ENCODE measurements at places on chromosomes 5 and 9.

GRCh38 chr5:15234911-15235310, 265.1 kb upstream of the FBXL7 start:
- DNase-seq: no peak

DNA sequence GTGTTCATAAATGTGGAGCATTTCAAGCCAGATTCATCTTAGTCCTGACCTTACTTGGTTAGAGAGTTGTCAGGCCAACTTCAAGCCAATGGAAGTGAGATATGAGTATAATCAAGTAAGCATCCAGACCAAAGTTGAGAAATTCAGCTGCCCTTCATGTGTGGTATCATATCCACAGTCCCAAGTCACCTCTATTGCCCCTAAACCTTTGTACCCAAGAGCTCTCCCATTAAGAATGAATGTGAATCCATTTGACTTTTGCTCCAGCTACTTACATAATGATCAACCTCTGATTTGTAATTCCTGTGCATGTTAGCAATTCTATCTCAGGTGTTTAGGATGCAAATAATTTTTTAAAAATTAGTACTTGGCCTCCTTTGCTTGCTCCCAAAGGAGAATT, 342.7 kb downstream of the ADGRV1 start:
- no peak for DNase-seq

DNA sequence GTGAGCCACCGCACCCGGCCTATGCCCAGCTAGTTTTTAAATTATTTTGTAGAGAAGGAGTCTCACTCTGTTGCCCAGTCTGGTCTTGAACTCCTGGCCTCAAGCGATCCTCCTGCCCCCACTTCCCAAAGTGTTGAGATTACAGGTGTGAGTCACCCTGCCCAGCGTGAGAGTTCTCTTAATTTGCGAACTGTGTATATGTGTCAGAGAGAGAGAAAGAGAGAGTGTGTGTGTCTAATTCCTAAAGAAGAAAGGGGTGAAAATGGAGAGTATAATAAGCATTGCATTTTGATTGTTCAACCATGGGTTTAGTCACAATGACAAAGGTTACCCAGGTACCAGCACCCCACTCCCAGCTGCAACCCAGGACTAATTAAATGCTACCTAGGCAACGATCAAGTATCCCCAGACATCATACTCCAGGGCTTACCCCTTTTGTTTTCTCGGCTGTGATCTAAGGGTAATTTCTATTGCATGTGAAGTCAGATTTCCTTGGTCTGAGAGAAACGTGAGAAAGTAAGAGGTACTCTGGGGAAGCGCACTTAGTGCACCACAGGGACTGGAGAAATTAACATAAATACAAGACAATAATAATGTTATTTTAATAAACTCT, 16.6 kb downstream of the MAP1B start:
- DNase-seq: no peak

DNA sequence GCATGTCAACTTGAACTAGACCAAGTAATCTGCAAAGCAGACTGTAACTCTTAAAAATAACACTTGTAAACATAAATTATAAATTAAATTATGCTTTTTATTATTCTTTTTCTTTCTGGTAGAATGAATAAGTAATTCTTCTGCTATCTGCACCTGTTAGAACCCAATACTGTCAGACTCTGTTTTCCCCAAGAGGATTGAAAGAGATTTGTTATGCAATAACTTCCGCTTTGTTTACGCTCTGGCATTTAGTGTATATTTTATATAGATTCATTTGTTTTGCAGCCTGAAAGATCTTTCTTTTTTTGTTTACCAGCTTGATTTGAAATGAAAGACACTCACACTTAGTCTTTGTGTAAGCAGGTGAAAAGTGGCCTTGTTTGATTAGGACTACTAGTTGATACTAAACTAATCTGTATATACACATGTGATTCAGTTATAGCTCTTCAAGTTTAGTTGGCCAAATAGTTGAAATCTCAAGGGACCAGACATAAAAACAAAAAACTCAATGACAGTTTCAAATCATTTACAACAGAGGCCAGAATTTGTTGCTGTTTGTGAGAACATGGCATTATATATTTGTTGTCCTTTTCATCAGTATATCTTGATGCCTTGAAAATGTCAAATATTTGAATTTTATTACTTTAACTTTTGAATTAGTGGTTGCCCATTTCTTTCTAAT, 155.8 kb downstream of the PBX3 start:
- no peak for DNase-seq

DNA sequence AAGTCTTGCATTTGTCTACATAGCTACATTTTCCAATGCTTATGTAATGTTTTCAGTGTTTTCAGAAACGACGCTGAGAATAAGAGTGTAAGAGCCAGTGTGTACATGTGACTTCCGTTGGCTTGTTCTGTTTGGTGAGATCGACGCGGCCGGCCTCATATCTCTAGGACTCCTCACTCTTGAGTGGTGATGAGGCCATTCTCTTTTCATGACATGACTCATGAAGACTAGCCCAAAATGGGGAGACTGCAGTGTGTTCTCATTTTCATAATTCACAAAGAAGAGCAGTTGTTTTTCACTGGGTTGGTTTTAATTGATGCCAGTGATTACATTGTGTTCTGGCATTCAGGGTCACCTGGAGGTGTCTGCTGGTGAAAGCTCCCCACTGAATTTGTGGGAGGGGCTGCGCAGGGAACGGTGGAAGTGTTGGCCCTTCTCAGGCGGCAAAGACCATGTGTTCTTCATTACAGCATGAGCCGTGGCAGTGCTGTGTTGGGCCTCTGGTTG, 131.5 kb upstream of the OTULINL start:
- DNase-seq: no peak

GRCh38 chr5:179141867-179142266, 81.7 kb downstream of the ZNF354C start:
- DNase-seq: no peak

DNA sequence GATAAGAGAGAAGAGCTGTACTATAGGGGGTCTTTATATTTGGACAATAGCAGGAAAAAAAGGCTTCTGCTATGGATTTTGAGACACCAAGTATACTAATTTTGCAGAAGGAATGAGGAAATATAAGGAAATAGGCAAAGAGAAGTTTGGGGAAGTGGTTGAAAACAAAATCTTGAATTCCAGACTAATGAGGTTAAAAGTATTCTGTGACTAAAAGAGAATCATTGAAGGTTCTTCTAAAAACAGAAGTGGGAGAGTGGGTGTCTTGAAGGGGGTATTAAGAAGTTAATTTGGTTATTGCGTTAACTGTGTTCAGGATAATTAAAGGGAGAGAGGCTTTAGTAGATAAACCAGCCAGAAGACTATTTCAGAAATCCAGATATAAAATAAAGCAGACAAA, 148.7 kb downstream of the RFK start:
- DNase-seq: no peak

- no peak for DNase-seq
Measured at GRCh38 chr9:4111233-4112008, 188.4 kb downstream of the GLIS3 start.

DNA sequence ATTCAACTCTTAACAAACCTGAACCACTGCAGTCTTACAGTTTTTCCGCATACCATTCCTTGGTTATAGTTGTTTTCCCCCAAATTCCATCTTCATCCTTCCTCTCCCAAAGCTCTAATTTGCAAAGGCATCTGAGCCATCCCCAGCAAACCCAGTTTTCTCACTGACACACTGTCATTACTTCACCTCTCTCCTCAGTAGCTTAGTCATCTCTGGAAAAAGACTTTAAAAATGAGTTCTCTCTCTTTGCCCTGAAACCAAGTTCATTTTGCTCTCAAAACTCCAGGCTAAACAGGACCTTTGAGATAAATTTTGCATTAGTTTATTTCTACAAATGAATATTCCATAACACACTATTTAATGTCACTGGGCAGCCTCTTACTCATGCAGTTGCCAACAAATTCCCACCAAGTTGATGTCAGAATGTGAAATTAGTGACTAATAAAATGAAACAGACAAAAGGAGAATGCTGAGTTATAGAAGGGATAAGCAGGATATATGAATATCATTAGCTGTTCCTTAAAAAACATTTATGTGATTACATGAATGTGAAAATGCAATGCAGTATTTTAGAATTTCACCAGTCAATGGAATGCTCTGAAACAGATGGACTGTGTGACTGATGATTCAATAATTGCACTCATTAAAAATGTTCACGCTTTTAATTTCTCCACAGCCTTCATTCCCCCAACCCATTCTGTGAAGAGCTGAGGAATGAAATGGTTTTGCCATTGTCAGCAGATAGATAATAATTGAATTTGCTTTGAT, 107.4 kb upstream of the DMAC1 start:
- no peak for DNase-seq

DNA sequence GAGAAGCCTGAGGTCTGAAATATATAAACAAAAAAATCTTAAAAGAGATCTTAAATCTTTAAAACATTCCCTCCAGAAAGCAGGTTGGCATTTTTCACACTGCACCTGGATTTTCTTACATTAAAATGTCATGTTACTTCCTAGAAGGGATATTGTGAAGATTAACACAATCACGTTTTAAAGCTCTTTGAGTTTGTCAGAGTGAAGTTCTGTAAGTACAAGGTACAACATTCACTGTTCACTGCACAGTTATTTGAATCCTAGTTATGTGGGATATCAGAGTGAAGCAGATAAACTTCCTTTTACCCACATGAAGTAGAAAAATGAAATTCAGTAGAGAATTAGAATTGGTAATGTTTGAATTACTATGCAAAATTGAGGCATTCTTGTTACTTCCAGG, 353.6 kb upstream of the RGMB start:
- no peak for DNase-seq

GRCh38 chr5:1167361-1167727, 34.1 kb upstream of the SLC6A19 start:
- no peak for DNase-seq

DNA sequence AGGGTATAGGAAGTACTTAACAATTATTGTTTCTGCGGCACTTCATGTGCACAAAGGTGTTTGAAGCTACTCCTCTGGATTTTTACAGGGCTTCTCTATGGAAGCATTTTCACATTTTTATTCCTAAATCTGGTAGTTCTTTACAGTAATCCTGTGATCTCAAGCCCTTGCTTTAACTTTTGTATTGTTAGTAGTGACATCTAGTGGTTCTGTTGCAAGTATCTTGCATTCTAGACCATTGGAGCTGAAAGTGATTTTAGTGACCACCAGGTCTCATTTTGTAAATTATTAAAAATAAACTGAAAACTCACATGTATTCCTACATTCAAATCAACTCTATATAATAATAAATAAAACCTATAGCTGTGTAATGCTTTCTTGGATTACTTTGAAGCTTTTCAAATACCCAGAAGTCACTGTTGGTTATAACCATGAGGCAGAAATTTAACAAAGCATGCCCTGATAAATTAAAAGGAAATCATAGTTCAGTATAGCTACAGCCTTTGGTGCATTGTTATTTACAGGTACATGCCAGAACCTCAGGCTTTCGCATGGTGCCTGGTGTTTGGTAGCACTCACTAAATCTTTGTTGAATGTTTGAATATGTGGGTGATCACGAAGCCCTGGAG, 18.9 kb downstream of the RPS23 start:
- no peak for DNase-seq

- no peak for DNase-seq
Measured at GRCh38 chr5:97119007-97119390, 23.4 kb downstream of the LIX1 start.

- DNase-seq: no peak
Measured at GRCh38 chr9:114112778-114113584, 13.9 kb upstream of the KIF12 start.
